Fibroblast of the aortic adventitia (primary cell): ENCODE measurements at places on chromosomes 6 and 20.
A peak's percentile ranks its signal among the peaks of the same experiment; 100 is the strongest.

GRCh38 chr6:167687116-167687725, 139.5 kb upstream of the AFDN start:
- DNase-seq: no peak

- DNase-seq: no peak
These were observed 87.7 kb downstream of the RNF182 start for GRCh38 chr6:14012313-14013030.

GRCh38 chr6:81265106-81265505, 487.4 kb downstream of the TENT5A start:
- peak; percentile 84 for DNase-seq

DNA sequence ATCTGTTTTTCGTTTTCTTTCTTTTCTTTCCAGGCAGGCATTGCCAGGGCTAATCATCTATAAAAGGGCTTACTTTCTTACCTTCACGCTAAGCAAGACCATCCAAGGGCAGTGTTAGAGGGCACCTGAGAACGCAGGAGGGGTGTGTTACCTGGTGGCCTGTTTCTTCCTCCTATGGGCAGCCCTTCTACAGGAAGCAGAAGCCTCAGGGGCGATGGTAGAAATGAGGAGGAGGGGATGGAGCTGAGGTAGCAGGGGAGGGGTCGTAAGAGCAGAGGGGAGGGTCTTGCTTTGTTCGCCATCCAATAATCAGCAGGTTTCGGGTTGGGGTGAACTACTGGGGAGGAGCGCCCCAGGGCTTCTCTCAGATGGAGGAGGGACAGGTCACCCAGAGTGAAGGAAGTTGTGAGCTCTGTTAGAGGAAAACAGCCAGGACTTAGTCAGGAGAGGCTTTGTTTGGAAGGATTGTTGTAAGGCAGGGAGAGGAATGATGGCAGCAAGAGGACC, 1.5 kb upstream of the CCR6 start:
- DNase-seq: no peak

- no peak for DNase-seq
These were observed 50.8 kb downstream of the UTRN start for GRCh38 chr6:144335914-144336313.

GRCh38 chr6:7537565-7538174, 3.8 kb upstream of the DSP start:
- DNase-seq: no peak

DNA sequence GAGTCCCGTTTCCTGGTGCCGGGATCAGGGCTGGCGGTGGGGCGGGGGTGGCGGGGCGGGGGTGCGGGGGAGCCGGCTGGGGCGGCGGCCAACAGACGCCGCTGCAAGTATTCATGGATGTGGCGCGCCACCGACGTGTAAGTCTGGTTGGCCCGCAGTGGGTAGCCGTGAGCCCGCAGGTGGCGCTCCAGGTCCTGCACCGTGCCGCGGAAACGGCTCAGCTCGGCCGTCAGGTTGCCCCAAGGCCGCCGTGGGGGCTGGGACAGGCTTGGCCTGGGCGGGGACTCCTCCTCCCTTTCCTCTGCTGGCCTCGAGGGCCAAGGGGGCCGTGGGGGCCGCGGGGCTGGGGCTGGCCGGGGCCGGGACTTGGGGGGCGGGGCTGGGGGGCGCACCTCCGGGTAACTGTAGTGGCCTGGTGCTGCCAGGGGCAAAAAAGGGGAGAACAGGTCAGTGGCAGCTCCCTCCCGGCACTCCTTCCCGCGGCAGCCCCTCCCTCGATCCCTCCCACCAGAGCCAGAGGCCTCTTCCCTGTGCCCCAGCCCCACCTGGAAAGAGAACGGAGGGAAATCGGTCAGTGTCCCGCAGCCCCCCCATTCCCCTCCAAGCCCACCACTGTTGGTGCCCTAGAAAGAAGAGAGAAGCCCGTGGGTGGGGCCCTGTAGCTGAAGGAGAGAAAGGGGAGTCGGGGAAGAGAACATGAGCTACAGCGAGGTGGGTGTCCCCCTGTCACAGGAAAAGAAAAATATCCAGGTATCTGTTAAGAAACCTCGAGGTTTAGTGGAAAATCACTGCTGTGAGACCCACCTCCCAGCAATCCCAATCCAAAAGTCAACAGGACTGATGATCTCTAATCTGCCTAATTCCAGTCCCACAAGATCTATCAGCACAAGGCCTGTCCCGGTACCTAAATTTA, 21.3 kb downstream of the TNXB start:
- peak; percentile 68 for DNase-seq

GRCh38 chr20:23820493-23820892, 6.0 kb downstream of the CST2 start:
- DNase-seq: no peak

GRCh38 chr20:61443443-61444126, 191.5 kb downstream of the CDH4 start:
- peak; percentile 3 for DNase-seq

- DNase-seq: no peak
These were observed 14.9 kb upstream of the TLDC2 start for GRCh38 chr20:36860811-36861624.

GRCh38 chr20:37389241-37389747, 43.4 kb downstream of the SRC start:
- DNase-seq: no peak
